M059J (cell line): ENCODE measurements at places on chromosomes 5 and 9. TPM values are rescaled to one million over a fixed set of nuclear protein-coding genes. Genes with fewer than 3 reads are reported as not detected.

PTPRD gene
- 0.12 TPM in 1 of 2 replicates, not detected in the other for total RNA-seq

TMEM215 gene
- total RNA-seq = not detected in 2 replicates

SLC36A3 gene
- total RNA-seq = not detected in 2 replicates

UNC13B gene
- total RNA-seq = 16.1 and 18.5 TPM in 2 replicates

ETF1 gene
- 74.2 and 91.3 TPM in 2 replicates for total RNA-seq

PTCH1 gene
- 3.3 and 9.4 TPM in 2 replicates for total RNA-seq

IL33 gene
- total RNA-seq = 3.7 and 3.9 TPM in 2 replicates

FOXD4 gene
- total RNA-seq = 0.05 TPM in 1 of 2 replicates, not detected in the other

ALDH1A1 gene
- total RNA-seq = 0.07 and 0.71 TPM in 2 replicates

FAM81B gene
- 0.54 TPM in 1 of 2 replicates, not detected in the other for total RNA-seq

BHMT gene
- not detected in 2 replicates for total RNA-seq

ABLIM3 gene
- 36.7 and 40.7 TPM in 2 replicates for total RNA-seq

DNA sequence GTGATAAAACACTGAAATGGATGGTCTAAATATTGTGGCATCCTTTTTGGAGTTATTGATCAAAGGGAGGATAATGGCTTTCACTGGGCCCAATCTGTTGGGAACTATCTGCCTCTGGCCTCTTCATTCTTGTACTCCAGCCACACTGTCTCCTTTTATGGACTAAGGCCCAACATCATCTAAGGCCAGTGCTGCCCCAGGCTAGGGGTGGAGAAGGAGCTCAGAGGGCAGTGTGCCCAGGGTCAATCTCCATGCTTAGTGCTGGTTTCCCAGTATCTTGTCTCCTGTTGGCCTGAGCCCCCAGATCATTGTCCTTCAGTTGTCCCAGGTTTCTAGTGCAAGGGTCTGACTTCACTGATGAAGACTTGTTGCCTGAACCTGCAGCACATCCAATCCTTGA, 26.4 kb upstream of the JMY start:
- peak; percentile 7 for DNase-seq

GRCh38 chr5:17121776-17122175, 95.7 kb upstream of the BASP1 start:
- DNase-seq = no peak

DNA sequence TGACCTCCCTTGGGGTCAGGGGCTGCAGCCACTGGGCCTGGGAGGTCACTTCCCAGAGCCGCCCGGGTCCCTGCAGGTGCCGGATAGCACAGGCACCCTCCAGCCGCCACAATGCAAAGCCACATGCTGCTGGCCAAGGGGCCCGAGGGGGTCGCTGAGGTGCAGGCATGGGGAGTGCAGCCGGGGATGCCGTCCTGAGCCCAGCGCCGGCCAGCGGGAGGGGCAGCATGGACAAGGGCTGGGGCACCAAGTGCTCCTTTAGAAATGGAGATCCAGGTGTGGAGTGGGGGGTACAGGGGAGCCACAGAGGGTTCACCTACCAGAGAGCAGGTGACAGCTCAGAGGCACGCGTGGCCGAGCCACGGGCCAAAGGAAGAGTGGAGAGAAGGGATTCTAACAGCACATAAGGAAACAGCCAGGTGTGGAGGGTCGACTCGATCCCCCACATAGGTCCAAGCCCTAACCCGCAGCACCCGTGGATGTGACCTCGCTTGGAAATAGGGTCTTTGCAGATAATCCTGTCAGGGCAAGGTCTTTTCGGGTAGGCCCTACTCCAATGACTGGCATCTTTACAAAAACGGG, 24.7 kb downstream of the ZDHHC11B start:
- no peak for DNase-seq

DNA sequence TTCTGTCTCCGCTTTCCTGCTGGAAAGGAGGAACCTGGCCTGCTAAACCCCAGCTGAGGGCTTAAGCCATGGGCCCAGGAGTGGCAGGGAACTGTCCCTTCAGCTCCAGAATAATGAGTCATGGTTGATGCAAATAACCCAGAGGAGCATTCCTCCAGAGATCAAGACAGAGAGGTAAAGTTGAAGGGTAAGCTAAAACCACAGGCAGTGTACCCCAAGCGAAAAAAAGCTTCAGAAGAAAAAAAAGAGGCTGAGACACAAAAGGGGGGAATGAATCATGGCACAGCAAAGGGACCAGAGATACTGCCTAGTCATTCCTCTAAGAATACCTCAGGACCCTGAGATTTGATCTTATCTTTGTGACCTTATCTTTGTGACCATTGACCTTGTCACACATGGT, 199.5 kb upstream of the TAS2R1 start:
- DNase-seq = peak; percentile 65

- DNase-seq = peak; percentile 28
Measured at GRCh38 chr9:17776735-17777134, 197.9 kb downstream of the SH3GL2 start.

- no peak for DNase-seq
Measured at GRCh38 chr9:134235366-134235765, 71.0 kb upstream of the RNU6ATAC start.

- DNase-seq = peak; percentile 6
Measured at GRCh38 chr5:110072651-110073050, 382.9 kb downstream of the MAN2A1 start.

- DNase-seq = no peak
Measured at GRCh38 chr5:109041317-109041716, 293.6 kb downstream of the FER start.

- no peak for DNase-seq
Measured at GRCh38 chr5:68821056-68821455, 272.8 kb upstream of the SLC30A5 start.

- DNase-seq = no peak
Measured at GRCh38 chr9:86974421-86974820, 27.1 kb upstream of the GAS1 start.

DNA sequence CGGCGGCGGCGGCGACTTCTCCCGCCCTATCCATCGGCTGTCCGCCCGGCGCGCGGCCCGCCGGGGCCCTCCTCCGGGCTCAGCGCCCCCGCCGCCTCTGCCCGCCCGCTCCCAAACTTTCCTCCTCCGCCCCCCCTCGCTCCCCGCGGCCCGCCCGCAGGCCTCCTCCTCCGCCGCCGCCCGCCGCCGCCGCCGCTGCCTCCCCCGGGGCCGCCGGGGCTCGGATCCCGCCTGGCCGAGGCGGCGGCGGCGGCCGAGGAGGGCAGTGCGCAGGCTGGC, 460 bp upstream of the PBX3 start:
- DNase-seq = no peak

DNA sequence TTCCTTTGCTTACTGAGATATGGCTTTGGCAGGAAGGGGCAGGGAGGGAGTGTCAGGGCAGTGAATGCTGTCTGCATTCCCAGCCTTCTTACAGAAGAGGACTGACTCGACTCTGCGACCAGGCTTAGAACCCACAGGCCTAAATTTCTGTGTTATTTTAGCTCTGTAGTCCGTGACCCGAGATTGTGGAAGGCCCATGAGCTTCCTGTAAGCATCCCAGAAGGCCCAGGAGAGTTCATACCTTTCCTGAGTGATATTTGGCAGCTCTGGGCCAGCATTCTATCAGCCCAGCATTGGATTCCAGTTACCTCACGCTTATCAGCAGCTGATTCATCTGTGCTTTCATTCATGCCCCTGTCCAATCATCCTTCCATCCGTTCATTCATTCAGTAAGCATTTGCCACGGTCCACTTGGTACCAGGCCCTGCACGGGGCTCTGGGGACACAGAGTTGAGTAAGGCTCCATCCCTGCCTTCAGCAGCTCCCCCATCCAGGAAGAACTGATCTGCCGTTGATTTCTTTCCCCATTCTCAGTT, 28.2 kb upstream of the RPL26L1 start:
- peak; percentile 96 for DNase-seq

DNA sequence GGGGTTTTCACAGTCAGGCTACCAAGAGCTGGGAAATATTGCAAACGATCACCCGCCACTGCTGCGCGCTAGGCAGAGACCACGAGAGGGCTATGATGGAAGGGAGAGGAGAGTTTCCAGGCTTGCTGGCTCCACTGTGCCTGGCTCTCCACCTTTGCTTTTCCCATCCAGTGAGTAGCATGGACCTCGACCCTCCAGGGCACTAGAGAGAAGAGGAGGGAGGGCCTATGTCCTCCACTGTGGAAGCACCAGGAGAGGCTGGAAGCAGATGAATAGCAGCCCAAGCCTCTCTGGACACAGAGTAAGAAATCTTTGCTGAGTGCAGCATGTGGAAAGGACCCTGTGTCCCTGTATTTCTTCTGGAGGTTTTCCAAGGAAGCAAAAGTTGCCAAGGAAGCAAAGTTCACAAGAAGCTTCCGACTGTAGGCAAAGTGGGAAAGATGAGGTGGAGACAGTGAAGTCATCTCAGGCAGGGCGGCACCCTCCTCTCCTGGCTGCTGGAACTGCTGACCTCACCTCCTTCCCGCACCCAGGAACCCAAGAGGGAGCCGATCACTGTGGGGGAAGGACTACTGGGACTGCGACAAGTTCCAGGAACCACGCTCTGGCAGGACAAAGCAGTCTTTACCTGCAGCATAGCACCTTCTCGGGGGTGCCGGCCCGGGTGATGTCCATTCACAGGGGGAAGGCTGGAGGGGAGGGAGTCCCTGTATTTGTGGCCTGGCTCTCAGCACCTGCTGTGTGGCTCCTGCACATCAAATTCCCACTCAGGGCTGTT, 79.6 kb downstream of the CSNK1A1 start:
- DNase-seq = peak; percentile 34

DNA sequence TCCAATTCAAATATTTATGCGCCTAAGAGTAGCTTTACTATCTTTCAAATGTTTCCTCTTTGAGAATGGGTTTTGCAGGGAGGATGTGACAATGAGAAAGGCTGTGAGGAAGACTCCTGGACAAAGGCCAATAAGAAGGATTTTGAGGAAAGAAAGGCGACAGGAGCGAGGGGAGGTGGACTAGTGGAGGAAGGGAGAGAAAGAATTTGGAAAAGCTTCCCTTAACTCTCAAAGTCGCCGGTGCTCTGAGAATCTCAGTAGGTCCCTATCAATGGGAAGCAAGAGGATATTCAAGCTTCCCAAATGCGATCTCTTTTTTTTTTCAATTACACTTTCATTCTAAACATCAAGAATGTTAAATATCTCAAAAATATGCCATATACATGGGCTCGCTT, 2.8 kb upstream of the CDC20B start:
- no peak for DNase-seq

DNA sequence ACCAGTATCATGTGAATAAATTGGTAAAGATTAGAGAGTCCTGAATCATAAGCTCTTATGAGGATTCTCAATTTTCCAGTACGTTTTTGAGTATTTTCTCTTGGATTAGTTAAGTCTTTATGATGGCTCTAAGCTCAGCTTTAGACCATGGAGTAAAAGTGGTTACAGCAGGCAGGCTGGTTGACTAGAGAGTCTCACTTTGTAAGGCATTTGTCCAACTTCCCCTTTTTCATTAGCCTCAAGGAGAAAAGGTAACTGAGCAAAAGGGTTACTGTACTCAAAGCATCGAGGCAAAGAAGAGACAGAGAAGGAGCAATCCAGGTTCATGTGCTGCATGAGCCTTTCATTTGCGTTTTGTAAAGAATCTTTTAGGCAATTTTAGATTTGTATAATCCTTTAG, 8.5 kb downstream of the NOP16 start:
- DNase-seq = no peak

DNA sequence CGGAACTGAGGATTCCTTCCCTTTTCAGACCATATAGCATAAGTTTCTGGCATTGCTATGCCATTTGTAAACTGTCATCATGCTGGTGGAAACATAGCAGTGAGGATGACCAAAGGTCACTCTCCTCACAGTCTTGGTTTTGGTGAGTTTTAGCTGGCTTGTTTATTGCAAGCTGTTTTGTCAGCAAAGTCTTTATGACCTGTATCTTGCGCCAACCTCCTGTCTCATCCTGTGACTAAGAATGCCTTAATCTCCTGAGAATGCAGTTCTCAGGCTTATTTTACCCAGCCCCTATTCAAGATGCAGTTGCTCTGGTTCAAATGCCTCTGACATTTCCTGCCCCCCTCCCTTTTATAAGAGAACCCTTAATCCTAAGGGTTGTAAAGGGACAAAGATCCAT, 26.7 kb upstream of the GRIA1 start:
- peak; percentile 72 for DNase-seq

GRCh38 chr5:119290161-119290569, 65.7 kb upstream of the TNFAIP8 start:
- DNase-seq = no peak

GRCh38 chr5:163622799-163623198, 117.4 kb downstream of the MAT2B start:
- DNase-seq = no peak

GRCh38 chr5:159427180-159428012, 97.1 kb upstream of the IL12B start:
- no peak for DNase-seq

DNA sequence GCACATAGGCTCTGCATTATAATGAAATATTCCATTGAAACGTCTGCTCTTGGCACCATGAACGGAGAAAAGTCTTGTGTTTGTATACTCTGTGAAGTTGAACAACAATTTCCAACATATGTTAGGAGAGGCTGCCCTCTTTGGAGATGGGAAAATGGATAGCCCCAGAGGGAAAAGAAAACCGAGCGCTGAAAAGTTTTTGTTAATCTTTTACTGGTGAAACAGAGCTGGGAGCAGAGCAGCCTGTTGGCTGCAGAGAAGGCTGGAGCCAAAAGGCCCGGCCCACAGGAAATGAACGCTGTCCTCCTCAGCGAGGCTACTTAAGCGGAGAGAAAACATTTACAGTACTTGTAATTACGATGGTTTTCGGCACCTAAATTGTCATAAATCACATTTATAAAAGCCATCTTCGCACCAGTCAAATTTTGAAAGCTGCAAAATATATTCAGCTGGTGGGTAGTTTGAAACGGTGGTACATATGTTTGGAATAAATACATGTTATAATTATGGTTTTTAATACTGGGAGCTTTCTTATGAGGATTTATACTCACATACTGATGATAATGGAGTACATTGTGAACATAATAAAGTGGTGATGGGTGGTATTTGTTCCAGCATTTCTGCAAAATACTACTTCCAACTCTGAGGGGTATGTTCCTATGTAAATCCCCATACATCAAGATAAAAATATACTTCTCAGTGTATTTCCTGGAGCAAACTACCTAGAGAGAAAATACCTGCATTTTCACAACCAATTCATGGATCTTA, 129.6 kb upstream of the CNTLN start:
- peak; percentile 50 for DNase-seq

DNA sequence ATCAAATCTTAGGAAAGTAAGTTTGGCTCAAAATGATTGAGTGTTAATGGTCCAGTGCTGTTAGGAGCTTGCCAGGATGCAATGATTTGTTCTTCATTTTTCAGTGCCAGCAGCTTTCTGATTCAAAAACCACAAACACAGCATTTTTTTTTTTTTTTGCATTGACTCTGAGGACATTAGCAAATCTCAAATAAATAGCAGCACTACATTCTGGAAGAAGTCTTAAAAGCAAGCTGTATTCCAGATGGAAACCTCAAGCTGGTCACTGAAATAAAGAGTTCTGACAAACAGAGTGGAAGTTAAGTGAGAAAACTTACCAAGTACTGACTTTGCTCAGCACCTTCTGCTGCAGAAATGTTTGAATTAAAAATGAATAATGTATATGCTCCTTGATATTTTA, 1653.1 kb upstream of the CDH9 start:
- no peak for DNase-seq

GRCh38 chr9:105858006-105858690, 163.8 kb downstream of the TMEM38B start:
- no peak for DNase-seq

GRCh38 chr9:129236441-129237145, 58.5 kb upstream of the IER5L start:
- no peak for DNase-seq
